ENCODE measurements at places on chromosomes 5 and 9. TPM values are rescaled to one million over a fixed set of nuclear protein-coding genes. Genes with fewer than 3 reads are reported as not detected.

- no peaks in the 10 kb centered on the region for H3K4me1 ChIP-seq
- no peak for DNase-seq
- no peak overlapping the region for H3K27ac ChIP-seq
- H3K4me3 ChIP-seq = no peak overlapping the region
Measured at GRCh38 chr5:6995115-6995514, 281.9 kb downstream of the TENT4A start.

The PCDHB13 gene
- 2.5 TPM for total RNA-seq

DNA sequence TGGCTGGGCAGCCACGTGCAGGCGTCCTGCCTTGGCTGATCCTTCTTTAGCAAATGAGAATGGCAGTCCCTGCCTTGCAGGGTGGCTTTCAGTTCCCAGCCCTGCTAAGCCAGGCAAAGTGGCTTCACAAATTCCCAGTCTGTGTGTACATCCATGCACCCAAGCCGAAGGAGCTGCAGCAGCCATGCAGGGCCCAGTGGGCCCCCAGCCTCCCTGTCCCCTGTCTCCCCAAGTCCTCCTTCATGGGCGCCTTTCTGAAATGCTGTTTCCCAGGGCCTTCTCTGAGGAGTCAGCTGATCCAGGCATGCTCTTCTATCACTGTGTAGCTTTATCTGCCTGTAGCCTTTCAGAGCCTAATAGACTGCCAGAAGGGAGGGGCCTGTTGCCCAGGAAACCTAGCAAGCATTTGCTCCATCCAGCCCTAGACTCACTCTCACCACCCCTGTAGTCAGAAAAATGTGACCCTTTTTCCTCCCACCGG lies 47.4 kb upstream of the SHC3 start:
- DNase-seq = no peak
- no peak overlapping the region for H3K27ac ChIP-seq
- H3K4me3 ChIP-seq = no peak overlapping the region
- no peaks in the 10 kb centered on the region for H3K36me3 ChIP-seq
- peaks cover 4% of the 10 kb centered on the region for H3K4me1 ChIP-seq

GRCh38 chr5:44385291-44385900 lies 3.8 kb downstream of the FGF10 start:
- H3K27me3 ChIP-seq = peaks cover 38% of the 10 kb centered on the region
- no peak overlapping the region for H3K4me3 ChIP-seq
- H3K27ac ChIP-seq = no peak overlapping the region
- no peaks in the 10 kb centered on the region for H3K4me1 ChIP-seq
- no peak for DNase-seq

The LRRC26 gene
- total RNA-seq = not detected

The NDST1 gene
- total RNA-seq = 64.8 TPM

DNA sequence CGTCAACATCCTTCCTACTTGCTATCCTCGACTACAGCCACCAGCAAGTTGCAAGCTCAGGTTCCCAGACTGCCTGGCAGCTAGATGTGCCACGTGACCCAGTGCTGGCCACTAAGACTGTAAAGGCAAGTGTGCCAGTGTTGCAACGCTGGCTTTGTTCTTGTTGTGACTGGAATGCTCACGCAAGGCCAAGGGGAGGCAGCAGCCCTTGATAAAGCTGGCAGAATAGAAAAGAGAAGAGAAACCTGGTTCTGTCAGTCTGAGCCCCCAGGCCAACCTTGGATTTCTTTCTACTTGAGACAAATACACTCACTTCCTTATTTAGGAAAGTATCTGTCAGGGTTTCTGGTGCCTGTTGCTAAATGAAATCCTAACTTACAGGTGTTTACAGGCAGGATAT lies 113.0 kb downstream of the KLHL3 start:
- DNase-seq = peak; percentile 80
- no peaks in the 10 kb centered on the region for H3K27me3 ChIP-seq
- no peak overlapping the region for H3K4me3 ChIP-seq
- H3K4me1 ChIP-seq = peaks cover 49% of the 10 kb centered on the region
- H3K27ac ChIP-seq = peak overlapping the region; percentile 83

- H3K4me3 ChIP-seq = no peak overlapping the region
- H3K27ac ChIP-seq = no peak overlapping the region
- DNase-seq = no peak
- no peaks in the 10 kb centered on the region for H3K36me3 ChIP-seq
Measured at GRCh38 chr5:570446-570845, 41.7 kb upstream of the CEP72 start.

- no peaks in the 10 kb centered on the region for H3K27me3 ChIP-seq
- H3K27ac ChIP-seq = no peak overlapping the region
- no peak for DNase-seq
- no peaks in the 10 kb centered on the region for H3K4me1 ChIP-seq
- H3K36me3 ChIP-seq = no peaks in the 10 kb centered on the region
Measured at GRCh38 chr5:37889612-37890317, 49.9 kb upstream of the GDNF start.

The NCS1 gene
- 6.1 TPM for total RNA-seq

GRCh38 chr9:120693700-120694008 lies 20.6 kb downstream of the MEGF9 start:
- no peaks in the 10 kb centered on the region for H3K36me3 ChIP-seq
- H3K27me3 ChIP-seq = no peaks in the 10 kb centered on the region

DNA sequence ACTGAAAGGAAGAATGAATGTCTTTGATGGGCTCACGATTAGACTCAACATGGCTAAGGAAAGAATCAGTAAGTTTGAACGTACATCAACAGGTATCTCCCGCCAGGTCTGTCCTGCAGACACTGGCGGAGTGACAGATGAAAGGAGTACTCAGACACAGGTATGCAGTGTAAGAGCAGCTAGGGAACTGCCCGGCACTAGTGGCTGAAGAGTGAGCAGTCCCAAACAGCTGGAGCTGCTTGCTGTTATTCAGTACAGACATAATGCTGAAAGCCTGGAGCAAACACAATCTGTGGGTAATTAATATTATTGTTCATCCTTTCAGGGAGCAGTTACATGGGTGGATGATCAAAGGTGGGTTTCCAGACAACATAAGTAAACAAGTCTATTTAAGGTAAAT lies 835.5 kb downstream of the TLE4 start:
- no peak for DNase-seq
- no peaks in the 10 kb centered on the region for H3K4me1 ChIP-seq
- no peak overlapping the region for H3K4me3 ChIP-seq
- H3K36me3 ChIP-seq = no peaks in the 10 kb centered on the region
- no peaks in the 10 kb centered on the region for H3K27me3 ChIP-seq

The PRR16 gene
- 7.5 TPM for total RNA-seq

The HCN1 gene
- total RNA-seq = 0.13 TPM

GRCh38 chr9:121561385-121562222 lies 62.0 kb upstream of the GGTA1 start:
- no peak overlapping the region for H3K4me3 ChIP-seq
- no peaks in the 10 kb centered on the region for H3K36me3 ChIP-seq
- DNase-seq = no peak

DNA sequence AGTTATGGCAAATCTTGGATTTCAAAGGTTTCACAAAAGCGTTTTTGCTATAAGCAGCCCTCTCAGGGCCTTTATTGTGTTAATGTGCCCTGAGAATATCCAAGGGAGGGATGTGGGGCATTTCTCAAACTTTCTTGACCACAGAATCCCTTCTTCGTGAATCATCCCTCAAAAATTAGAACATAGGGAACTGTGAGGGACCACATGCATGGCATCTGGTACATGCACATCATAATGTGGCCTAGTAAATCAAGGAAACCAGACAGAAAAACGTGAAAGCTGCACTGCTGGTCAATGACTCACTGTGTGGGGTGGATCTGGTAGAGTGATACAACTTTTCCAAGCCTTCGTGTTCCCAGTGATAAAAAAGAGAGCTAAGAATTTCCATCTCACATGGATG lies 22.4 kb downstream of the DDX31 start:
- no peak overlapping the region for H3K27ac ChIP-seq
- H3K4me1 ChIP-seq = no peaks in the 10 kb centered on the region
- peaks cover 97% of the 10 kb centered on the region for H3K36me3 ChIP-seq

- no peak overlapping the region for H3K27ac ChIP-seq
- no peaks in the 10 kb centered on the region for H3K27me3 ChIP-seq
- H3K4me3 ChIP-seq = no peak overlapping the region
- no peaks in the 10 kb centered on the region for H3K4me1 ChIP-seq
- no peaks in the 10 kb centered on the region for H3K36me3 ChIP-seq
Measured at GRCh38 chr5:6783787-6784186, 70.6 kb downstream of the TENT4A start.

DNA sequence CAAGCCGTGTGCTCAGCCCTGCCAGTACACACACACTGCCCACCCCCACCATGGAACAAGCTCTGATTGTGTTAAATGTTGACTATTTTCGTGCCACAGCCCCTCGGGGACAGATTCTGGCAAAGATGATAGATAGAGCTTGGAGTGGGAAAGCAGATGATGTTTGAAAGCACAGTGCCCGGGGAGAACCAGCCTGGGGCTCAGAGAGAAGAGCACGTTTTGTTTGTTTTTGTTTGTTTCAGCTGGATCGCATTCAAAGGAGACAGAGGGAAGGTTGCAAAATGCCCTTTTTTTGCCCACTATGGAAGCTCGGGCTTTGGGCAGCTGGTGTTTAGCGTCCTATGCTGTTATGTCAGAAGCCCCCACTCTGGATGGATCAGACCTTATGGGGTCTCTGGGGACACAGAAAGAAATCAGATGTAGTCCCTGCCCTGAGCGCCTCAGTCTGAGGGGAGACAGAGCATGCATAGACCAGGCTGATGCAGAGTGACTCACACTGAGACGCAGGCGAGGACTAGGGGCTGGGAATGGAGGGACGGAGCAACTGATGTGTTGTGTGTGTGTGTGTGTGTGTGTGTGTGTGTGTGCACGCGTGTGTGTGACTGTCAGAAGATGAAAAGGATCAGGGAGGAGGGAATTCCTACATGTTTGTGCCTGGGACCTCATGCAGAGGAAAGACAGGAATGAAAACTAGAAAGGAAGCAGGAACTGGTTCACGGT lies 229.7 kb downstream of the MELK start:
- DNase-seq = no peak
- no peaks in the 10 kb centered on the region for H3K27me3 ChIP-seq
- no peaks in the 10 kb centered on the region for H3K4me1 ChIP-seq
- no peak overlapping the region for H3K27ac ChIP-seq
- H3K36me3 ChIP-seq = no peaks in the 10 kb centered on the region

DNA sequence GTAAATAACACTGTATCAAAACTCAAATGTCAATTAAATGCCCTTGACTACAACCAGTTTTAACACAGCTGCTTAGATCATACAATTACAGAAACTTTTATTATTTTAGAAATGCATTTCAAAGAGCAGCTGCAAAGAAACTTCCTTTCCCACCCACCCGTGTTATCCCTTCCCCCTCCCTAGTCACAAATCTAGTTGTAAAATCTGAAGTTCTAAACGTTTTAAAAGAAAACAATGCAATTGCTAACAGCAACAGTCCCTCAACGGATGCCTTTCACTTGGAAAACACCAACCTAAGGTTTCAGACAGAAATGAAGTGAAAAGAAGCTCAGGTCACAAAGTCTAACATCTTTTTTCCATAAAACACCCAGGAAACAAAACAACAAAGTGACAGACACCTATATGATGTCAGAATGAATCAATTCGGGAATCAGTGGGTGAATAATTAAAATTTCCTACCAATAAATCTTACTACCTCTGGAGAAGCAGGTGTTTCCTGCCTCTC lies 100.3 kb downstream of the FBXW11 start:
- no peaks in the 10 kb centered on the region for H3K27me3 ChIP-seq
- DNase-seq = no peak
- H3K36me3 ChIP-seq = no peaks in the 10 kb centered on the region
- no peak overlapping the region for H3K27ac ChIP-seq
- no peaks in the 10 kb centered on the region for H3K4me1 ChIP-seq
- no peak overlapping the region for H3K4me3 ChIP-seq

GRCh38 chr9:29217966-29218365 lies 1644.7 kb upstream of the C9orf72 start:
- no peak for DNase-seq
- H3K27ac ChIP-seq = no peak overlapping the region
- H3K4me1 ChIP-seq = no peaks in the 10 kb centered on the region
- H3K27me3 ChIP-seq = peaks cover 43% of the 10 kb centered on the region

GRCh38 chr9:107905308-107906020 lies 415.9 kb upstream of the KLF4 start:
- peak; percentile 51 for DNase-seq
- no peaks in the 10 kb centered on the region for H3K4me1 ChIP-seq
- no peaks in the 10 kb centered on the region for H3K27me3 ChIP-seq

DNA sequence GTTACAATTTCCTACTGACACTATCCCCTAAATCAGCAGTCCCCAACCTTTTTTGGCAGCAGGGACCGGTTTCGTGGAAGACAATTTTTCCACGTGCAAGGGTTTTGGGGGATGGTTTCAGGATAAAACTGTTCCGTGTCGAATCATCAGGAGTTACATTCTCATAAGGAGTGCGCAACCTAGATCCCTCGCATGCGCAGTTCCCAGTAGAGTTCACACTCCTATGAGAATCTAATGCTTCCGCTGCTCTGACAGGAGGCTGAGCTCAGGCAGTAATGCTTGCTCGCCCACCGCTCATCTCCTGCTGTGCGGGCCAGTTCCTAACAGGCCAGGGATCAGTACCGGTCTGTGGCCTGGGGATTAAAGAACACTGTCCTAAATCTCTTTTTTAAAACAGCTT lies 13.2 kb upstream of the NFIL3 start:
- DNase-seq = no peak
- H3K4me1 ChIP-seq = no peaks in the 10 kb centered on the region
- H3K27ac ChIP-seq = no peak overlapping the region
- no peaks in the 10 kb centered on the region for H3K27me3 ChIP-seq
- H3K4me3 ChIP-seq = no peak overlapping the region
- no peaks in the 10 kb centered on the region for H3K36me3 ChIP-seq

DNA sequence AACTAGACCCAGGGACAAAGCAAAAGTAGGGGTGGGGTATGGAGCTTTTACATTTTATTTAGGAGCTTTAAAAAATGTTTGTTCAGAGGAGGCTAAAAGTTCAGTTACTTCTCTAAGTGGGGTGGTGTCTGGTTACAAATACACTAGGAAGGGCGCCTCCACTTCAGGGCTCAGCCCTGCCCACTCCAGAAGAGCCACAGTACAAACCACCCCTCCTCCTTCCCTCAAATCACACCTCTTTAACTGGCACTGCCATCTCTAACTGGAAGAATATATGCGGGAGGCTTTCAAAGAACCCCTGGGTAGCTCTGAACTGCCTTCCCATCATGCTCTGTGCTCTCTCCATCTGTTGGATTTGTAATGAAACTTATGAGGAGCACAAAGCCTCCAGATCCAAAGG lies 98.8 kb upstream of the NFIB start:
- H3K36me3 ChIP-seq = no peaks in the 10 kb centered on the region
- no peak overlapping the region for H3K4me3 ChIP-seq
- H3K27ac ChIP-seq = no peak overlapping the region
